ENCODE measurements at places on chromosomes 7 and 10.

GRCh38 chr7:2143981-2144595, 88.7 kb downstream of the MAD1L1 start:
- no peak overlapping the region for H3K27ac ChIP-seq
- H3K36me3 ChIP-seq = peaks cover 18% of the 10 kb centered on the region

DNA sequence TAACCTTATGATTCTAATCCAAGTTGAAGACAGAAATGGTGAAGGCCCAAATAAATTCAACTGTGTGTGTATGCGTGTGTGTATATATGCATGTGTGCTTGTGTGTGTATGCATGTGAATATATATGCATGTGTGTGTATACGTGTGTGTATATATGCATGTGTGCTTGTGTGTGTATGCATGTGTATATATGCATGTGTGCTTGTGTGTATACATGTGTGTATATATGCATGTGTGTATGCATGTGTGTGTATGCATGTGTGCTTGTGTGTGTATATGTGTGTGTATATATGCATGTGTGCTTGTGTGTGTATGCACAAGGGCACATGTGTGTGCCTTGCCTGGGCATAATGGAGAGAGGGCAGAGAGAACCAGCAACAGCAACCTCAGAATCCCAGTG, 184.7 kb upstream of the PLPP4 start:
- H3K4me3 ChIP-seq = no peak overlapping the region
- H3K27me3 ChIP-seq = no peaks in the 10 kb centered on the region
- no peaks in the 10 kb centered on the region for H3K36me3 ChIP-seq
- H3K27ac ChIP-seq = no peak overlapping the region
- H3K4me1 ChIP-seq = no peaks in the 10 kb centered on the region

GRCh38 chr10:68957284-68957615, 1.3 kb downstream of the DDX21 start:
- peak overlapping the region; percentile 95 for H3K27ac ChIP-seq
- no peak for DNase-seq
- H3K36me3 ChIP-seq = peaks cover 26% of the 10 kb centered on the region
- H3K27me3 ChIP-seq = no peaks in the 10 kb centered on the region
- H3K4me3 ChIP-seq = peak overlapping the region; percentile 95

DNA sequence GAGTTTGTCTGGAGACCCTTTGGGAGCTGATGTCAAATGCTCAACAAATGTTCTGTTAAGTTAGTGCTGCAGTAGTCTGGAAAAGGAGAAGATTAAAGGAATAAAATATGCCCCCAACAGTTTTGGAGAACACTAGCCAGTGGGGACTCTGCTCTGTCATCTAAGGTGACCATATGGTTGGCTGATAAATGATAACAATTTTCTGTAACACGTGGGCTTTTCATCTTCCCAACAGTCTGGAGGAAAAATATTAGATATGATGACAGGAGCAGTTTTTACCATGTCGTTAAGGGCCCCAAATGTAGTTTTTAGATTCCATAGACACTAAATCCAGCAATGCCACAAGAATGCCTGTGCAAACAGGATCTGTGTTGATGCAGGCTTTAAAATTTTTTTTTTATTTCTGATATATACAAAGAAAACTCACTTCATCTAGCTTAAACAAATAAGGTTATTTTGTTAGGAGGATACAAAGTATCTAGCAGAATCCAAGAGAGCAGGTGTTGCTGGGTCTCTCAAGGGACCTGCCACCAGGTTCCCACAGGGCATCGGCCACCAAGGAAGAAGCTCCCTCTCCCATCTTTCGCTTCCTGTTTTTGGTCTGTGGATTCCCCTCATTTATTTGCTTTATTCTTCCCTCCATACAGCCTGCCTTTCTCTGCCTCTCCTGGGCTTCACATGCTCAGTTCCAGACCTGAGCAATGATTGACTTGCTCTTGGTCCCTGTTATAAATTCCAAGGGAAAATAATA, 6.2 kb upstream of the CFAP58 start:
- no peak overlapping the region for H3K4me3 ChIP-seq
- DNase-seq = no peak
- peaks cover 24% of the 10 kb centered on the region for H3K4me1 ChIP-seq
- no peaks in the 10 kb centered on the region for H3K36me3 ChIP-seq

DNA sequence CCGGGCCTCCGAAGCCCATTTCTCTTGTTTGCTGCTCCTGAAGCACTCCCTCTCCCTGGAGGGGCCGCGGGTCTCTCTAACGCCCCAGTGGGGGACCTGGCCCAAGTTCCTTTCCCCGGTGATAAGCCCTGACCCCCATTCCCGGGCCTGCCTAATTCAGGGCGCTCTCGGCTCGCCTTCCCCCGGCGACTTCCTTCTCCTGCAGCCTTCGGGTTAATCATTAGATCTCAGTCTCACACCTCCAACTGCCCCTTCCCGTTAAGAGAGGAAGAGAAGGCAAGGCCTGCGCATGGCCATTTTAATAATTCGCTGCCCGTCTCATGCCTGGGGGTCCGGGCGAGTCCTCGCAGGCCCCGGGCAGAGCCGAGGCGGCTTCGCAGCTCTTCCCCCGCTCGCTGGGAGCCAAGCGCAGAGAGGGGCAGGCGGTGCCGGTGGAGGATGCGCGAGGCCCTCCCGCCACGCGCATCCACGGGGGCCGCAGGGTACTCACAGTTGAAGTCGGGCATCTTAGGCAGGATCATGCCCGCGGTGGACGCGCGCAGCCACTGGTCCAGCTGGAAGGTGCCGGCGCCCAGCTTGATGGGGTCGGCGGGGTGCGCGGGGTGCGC, 1.2 kb downstream of the MNX1 start:
- peaks cover 17% of the 10 kb centered on the region for H3K4me1 ChIP-seq
- H3K27me3 ChIP-seq = peaks cover 89% of the 10 kb centered on the region
- peak; percentile 66 for DNase-seq

DNA sequence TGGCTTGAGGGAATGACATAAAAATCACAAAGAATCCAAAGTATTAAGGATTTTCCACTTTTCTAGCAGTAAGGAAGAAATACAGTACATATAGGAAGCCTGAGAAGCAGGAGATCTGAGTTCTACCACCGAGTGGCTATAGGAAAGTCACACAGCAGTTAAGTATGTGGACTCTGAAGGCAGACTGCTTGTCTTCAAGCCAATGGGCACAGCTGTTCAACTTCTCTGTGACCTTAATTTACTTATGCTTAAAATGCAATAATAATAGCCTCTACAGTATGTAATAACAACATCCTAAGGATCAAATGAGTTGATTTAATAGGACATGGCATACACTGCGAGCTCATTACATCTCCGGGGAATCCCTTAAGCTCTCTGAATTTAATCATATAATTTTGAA, 68.0 kb downstream of the CTTNBP2 start:
- no peaks in the 10 kb centered on the region for H3K4me1 ChIP-seq
- no peak overlapping the region for H3K4me3 ChIP-seq
- no peaks in the 10 kb centered on the region for H3K27me3 ChIP-seq
- H3K27ac ChIP-seq = no peak overlapping the region
- H3K36me3 ChIP-seq = no peaks in the 10 kb centered on the region

- no peaks in the 10 kb centered on the region for H3K27me3 ChIP-seq
- H3K27ac ChIP-seq = no peak overlapping the region
- no peak overlapping the region for H3K4me3 ChIP-seq
- DNase-seq = no peak
- H3K4me1 ChIP-seq = peaks cover 6% of the 10 kb centered on the region
- no peaks in the 10 kb centered on the region for H3K36me3 ChIP-seq
Observed at GRCh38 chr7:44724276-44724675, 24.4 kb upstream of the ZMIZ2 start.

GRCh38 chr10:91617072-91617609, 15.7 kb downstream of the PPP1R3C start:
- DNase-seq = no peak
- H3K4me3 ChIP-seq = no peak overlapping the region
- no peak overlapping the region for H3K27ac ChIP-seq
- no peaks in the 10 kb centered on the region for H3K4me1 ChIP-seq
- no peaks in the 10 kb centered on the region for H3K36me3 ChIP-seq
- no peaks in the 10 kb centered on the region for H3K27me3 ChIP-seq

GRCh38 chr10:105691811-105692210, 1050.7 kb downstream of the SORCS3 start:
- no peaks in the 10 kb centered on the region for H3K36me3 ChIP-seq
- no peaks in the 10 kb centered on the region for H3K4me1 ChIP-seq
- no peak for DNase-seq
- no peaks in the 10 kb centered on the region for H3K27me3 ChIP-seq

- no peak for DNase-seq
- no peaks in the 10 kb centered on the region for H3K36me3 ChIP-seq
- no peak overlapping the region for H3K4me3 ChIP-seq
- peaks cover 4% of the 10 kb centered on the region for H3K4me1 ChIP-seq
- H3K27ac ChIP-seq = no peak overlapping the region
Observed at GRCh38 chr10:18202680-18203460, 62.6 kb downstream of the CACNB2 start.

- H3K27me3 ChIP-seq = no peaks in the 10 kb centered on the region
- H3K36me3 ChIP-seq = no peaks in the 10 kb centered on the region
- peaks cover 6% of the 10 kb centered on the region for H3K4me1 ChIP-seq
Observed at GRCh38 chr7:42170724-42171123, 66.3 kb downstream of the GLI3 start.

DNA sequence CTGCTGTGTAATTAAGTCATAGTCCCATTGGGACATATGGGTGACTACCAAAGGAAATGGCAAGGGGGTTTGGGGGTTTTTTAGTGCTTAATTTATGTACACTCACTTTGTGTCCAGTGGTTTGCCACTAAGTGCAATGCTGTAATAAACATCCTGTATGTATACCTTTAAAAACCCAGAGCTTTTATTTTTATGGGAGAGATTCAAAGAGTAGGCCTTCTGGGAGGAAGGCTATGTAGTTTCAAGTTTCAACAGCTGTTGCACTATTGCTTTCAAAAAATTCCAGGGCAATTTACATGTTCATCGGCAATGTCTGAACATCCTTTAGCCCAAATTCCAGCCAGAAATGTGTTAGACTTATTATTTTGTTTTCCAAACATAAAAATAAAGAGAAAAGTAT, 744.7 kb downstream of the XPNPEP1 start:
- no peak for DNase-seq
- no peak overlapping the region for H3K27ac ChIP-seq
- no peaks in the 10 kb centered on the region for H3K4me1 ChIP-seq
- no peaks in the 10 kb centered on the region for H3K27me3 ChIP-seq

- H3K36me3 ChIP-seq = no peaks in the 10 kb centered on the region
- no peaks in the 10 kb centered on the region for H3K27me3 ChIP-seq
Observed at GRCh38 chr10:130990486-130990885, 321.0 kb downstream of the TCERG1L start.

GRCh38 chr10:77516575-77516974, 121.0 kb downstream of the KCNMA1 start:
- DNase-seq = no peak
- no peak overlapping the region for H3K4me3 ChIP-seq
- H3K4me1 ChIP-seq = no peaks in the 10 kb centered on the region
- H3K36me3 ChIP-seq = no peaks in the 10 kb centered on the region

DNA sequence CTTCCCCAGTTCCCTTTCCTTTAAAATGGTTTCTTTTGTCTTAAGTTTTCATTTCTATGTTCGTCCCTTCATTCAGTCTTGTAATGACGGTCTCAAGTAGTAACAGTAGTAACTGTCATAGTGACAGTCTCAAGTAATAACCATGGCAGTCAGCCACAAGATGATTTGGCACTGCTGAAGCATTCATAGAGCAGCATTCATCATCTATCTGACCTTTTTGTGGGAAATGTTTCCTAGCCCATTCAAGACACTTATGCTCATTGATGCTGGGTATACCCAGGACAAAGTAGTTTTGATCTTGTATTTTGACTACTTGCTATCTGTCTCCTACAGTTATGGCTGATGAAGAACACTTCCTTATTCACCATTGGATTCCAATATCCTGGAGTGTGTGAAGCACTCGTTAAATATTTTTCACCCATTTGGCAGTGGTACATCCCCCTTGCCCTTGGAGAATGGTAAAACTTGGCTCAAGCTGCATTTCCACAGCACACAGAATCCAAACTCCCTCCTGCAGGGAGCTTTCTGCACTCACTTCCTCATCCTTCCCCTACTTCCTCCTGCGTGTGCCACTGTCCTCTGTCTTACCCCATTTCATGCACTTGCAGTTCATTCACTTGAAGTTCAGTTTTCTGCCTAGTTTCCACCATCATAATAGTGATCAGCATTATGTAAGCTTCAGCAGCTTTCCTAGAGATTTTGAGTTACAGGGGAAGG, 19.0 kb downstream of the GIMAP4 start:
- no peaks in the 10 kb centered on the region for H3K36me3 ChIP-seq

- no peaks in the 10 kb centered on the region for H3K27me3 ChIP-seq
- H3K36me3 ChIP-seq = no peaks in the 10 kb centered on the region
- H3K27ac ChIP-seq = no peak overlapping the region
- no peak for DNase-seq
Observed at GRCh38 chr10:12783293-12783692, 218.2 kb downstream of the CCDC3 start.

DNA sequence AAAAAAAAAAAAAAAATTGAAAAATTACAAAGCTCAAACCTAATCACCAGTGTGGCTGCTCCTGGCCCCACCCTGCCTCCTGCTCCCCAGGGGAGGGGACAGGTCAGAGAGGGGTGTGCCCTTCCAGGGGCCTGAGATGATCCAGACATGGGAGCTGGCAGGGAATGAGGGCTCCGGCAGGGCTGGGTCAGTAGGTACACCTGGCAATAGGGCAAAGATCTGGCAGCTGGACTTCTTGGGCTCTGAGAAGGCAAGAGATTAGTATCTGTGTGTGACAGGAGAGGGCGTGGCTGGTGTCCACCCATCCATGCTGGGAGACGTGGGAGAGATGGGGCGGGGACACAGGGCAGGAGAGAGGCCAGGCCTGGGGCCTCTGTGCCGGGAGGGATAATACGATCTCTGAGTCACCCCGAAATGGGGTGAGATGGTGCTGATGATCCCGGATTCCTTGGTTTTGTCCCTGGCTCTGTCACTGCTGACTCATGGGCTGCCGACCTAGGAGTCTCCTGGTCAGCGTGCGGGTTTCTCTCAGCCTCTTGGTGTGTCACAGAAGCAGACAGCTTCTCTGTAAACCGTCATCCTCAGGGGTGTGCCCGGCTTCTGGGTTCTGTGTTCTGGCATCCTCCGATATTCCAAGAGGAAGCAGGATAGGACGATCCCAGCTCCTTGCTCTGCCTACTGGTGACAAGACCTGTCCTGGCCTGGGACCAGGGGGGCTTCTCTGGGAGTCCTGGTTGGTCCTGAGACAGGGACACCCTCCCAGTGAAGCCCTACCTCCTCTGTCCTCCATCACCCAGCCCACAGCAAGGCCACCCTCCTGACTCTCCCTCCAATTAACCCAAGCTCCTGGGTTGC, 8.2 kb upstream of the CLDN4 start:
- no peak overlapping the region for H3K27ac ChIP-seq
- no peak for DNase-seq
- no peak overlapping the region for H3K4me3 ChIP-seq
- no peaks in the 10 kb centered on the region for H3K27me3 ChIP-seq
- H3K36me3 ChIP-seq = no peaks in the 10 kb centered on the region

GRCh38 chr10:49362596-49363260, 33.2 kb downstream of the DRGX start:
- no peak overlapping the region for H3K27ac ChIP-seq
- H3K27me3 ChIP-seq = no peaks in the 10 kb centered on the region
- no peaks in the 10 kb centered on the region for H3K36me3 ChIP-seq
- H3K4me3 ChIP-seq = no peak overlapping the region
- H3K4me1 ChIP-seq = peaks cover 25% of the 10 kb centered on the region
